ENCODE measurements at places on chromosomes 16 and 17. TPM values are rescaled to one million over a fixed set of nuclear protein-coding genes. Genes with fewer than 3 reads are reported as not detected.

KRT33B gene
- total RNA-seq: 0.32 TPM

PRR29 gene
- 0.09 TPM for total RNA-seq

KRTAP2-1 gene
- total RNA-seq: not detected

CES2 gene
- 165 TPM for total RNA-seq

KCNH6 gene
- total RNA-seq: not detected

HOXB1 gene
- total RNA-seq: not detected

TPSG1 gene
- total RNA-seq: not detected

CCT6B gene
- 3.1 TPM for total RNA-seq

GPR179 gene
- not detected for total RNA-seq

KCNJ12 gene
- 0.38 TPM for total RNA-seq

CBFA2T3 gene
- 2.7 TPM for total RNA-seq

MYADML2 gene
- not detected for total RNA-seq

KRT33A gene
- 2.7 TPM for total RNA-seq

C16orf90 gene
- not detected for total RNA-seq

HLF gene
- total RNA-seq: 25.8 TPM

CLEC19A gene
- total RNA-seq: not detected

CHST4 gene
- total RNA-seq: not detected

ZP2 gene
- not detected for total RNA-seq

GABARAP gene
- total RNA-seq: 172 TPM

NAGPA gene
- 19.6 TPM for total RNA-seq

KRTAP9-4 gene
- not detected for total RNA-seq

PRDM7 gene
- total RNA-seq: not detected

GFAP gene
- total RNA-seq: not detected

OTOP3 gene
- 26.7 TPM for total RNA-seq

KRTAP9-7 gene
- total RNA-seq: not detected

DNAH9 gene
- 0.19 TPM for total RNA-seq

SLC6A2 gene
- 0.76 TPM for total RNA-seq

SOX8 gene
- total RNA-seq: 0.19 TPM

COPZ2 gene
- total RNA-seq: 14.5 TPM

CDH1 gene
- 194 TPM for total RNA-seq

ERN2 gene
- total RNA-seq: 4.2 TPM

RAMP2 gene
- total RNA-seq: not detected

KRTAP4-1 gene
- not detected for total RNA-seq

SCNN1G gene
- 10.8 TPM for total RNA-seq

HOXB4 gene
- 2.9 TPM for total RNA-seq

SAMD14 gene
- total RNA-seq: 0.57 TPM

GPR139 gene
- not detected for total RNA-seq

COG7 gene
- total RNA-seq: 13.3 TPM

WFIKKN2 gene
- total RNA-seq: 0.08 TPM

KRTAP1-1 gene
- not detected for total RNA-seq

CNTNAP1 gene
- total RNA-seq: 0.88 TPM

TP53TG3B gene
- not detected for total RNA-seq

YPEL2 gene
- total RNA-seq: 12.9 TPM

MYO15A gene
- 1.7 TPM for total RNA-seq

SYNGR3 gene
- total RNA-seq: not detected

GP1BA gene
- total RNA-seq: not detected

C16orf95 gene
- 0.75 TPM for total RNA-seq

TUBG1 gene
- 45.3 TPM for total RNA-seq

NOG gene
- total RNA-seq: 0.38 TPM

MSLN gene
- 0.79 TPM for total RNA-seq

RASD1 gene
- 6.4 TPM for total RNA-seq

CBX4 gene
- 16.0 TPM for total RNA-seq

CDH3 gene
- total RNA-seq: 145 TPM

MRPL58 gene
- 73.7 TPM for total RNA-seq

TNFRSF17 gene
- not detected for total RNA-seq

COX10 gene
- total RNA-seq: 17.6 TPM

PRSS22 gene
- total RNA-seq: 84.8 TPM

HS3ST3A1 gene
- total RNA-seq: 17.5 TPM

CCL18 gene
- 2.8 TPM for total RNA-seq
